ENCODE measurements at places on chromosomes 7 and 10. TPM values are rescaled to one million over a fixed set of nuclear protein-coding genes. Genes with fewer than 3 reads are reported as not detected.

PDE1C gene
- 4.8 TPM for polyA plus RNA-seq

MYOZ1 gene
- 5.0 TPM for polyA plus RNA-seq

C10orf67 gene
- polyA plus RNA-seq: 2.4 TPM

UPK3BL2 gene
- polyA plus RNA-seq: 4.4 TPM

CALN1 gene
- polyA plus RNA-seq: 0.53 TPM

KNDC1 gene
- polyA plus RNA-seq: 5.5 TPM

CALML5 gene
- not detected for polyA plus RNA-seq

FEZF1 gene
- polyA plus RNA-seq: not detected

- no peak for DNase-seq
Observed at GRCh38 chr10:53598914-53599313, 826.3 kb upstream of the MBL2 start.

DNA sequence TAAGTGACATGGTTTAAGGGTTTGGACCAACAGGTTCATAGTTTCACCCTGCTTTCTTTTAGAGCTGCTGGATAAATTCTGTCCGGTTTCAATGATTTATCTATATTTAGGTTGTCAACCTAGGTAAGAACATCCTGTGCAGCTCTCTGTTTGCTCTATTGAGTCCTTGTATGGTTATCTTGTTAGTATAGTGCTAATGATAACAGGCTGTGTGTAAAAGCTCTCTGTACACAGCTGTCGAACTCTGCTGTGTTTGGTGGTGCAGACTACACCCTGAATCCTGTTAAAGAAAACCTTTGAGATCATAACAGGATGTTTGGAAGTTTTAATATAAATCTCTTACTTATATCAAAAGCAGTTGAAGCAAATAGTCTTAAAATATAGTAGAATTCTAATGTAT is 219.2 kb downstream of the SDK1 start:
- DNase-seq: no peak

DNA sequence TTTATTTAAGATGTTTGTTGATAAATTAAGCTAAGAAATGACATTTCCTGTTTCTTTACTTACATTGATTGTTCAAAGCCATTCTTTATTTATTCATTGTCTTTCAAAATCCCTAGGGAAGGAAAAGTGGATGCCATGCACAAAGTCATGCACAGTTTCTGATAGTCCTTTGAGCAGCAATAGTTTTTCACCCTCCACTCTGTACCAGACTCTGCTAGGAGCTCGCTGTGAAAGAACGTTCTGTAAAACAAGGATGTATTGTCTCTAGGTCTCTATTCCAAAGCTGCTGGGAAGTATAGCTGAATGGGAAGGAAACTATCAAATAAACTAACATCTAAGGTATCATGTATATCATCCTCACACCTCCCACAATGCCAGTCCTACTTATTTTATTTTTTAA is 7.8 kb upstream of the NOC3L start:
- DNase-seq: no peak

DNA sequence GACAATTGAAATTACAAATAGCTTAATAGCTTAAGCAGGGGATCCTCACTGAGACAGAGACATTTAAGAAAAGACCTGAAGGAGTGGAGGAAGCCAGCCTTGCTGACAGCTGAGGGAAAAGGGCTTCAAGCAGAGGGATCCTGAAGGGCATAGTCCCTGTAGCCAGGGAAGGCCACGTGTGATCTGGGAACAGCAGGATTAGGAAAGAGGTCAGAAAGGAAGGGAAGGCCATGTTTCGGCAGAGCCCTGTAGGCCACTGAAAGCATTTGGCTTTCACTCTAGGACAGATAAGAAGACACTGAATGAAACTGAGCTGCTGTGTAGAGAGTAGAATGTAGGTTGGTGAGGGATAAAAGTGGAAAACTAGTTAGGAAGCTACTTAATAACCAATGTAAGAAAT is 3.4 kb upstream of the AKR1C8 start:
- DNase-seq: no peak

DNA sequence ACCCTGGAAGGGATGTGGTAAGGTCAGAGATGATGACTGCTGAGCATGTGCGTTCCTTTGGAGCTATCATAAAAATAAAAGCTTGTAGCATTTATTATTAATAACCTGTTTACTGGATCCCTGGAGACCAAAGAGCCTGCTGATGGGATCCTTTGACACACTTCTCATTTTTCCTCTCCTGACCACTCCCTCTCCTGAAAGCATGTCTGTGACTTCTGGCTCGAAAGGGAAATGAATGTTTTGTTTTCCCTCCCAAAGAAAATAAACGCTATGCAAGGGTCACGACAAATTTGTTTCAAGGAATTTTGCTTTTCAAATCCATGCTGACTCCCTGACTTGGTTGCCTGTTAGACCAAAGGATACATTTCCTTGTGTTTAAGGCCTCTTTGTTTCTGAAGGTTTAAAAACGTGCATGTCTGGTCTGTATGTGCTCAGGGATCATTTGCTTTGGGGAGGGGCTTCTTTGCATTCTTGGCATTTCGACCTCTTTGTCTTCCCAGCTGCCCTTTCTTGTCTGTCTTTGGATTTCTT is 185.1 kb upstream of the AGK start:
- no peak for DNase-seq

- no peak for DNase-seq
Observed at GRCh38 chr10:17178006-17178405, 23.5 kb downstream of the TRDMT1 start.

- DNase-seq: no peak
Observed at GRCh38 chr7:47188136-47188535, 393.8 kb downstream of the TNS3 start.

DNA sequence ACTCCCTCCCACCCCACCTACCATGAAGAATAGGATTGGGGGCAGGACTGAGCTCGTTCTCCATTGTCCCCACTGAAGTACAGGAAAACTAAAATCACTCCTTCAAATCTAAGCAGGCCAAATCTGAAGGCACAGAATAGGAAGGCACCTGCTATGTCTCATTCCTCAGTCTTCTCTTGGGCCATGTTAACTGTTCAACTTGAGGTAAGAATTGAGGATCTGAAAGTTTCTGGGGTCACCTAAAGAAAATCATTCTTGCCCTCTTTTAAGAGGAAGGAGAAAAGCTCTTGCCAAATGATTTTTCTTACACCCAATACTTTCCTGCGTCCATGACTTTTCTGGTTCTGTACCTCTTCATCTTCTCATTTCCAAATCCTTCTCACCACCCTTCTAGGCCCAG is 4.9 kb downstream of the CPN1 start:
- no peak for DNase-seq

DNA sequence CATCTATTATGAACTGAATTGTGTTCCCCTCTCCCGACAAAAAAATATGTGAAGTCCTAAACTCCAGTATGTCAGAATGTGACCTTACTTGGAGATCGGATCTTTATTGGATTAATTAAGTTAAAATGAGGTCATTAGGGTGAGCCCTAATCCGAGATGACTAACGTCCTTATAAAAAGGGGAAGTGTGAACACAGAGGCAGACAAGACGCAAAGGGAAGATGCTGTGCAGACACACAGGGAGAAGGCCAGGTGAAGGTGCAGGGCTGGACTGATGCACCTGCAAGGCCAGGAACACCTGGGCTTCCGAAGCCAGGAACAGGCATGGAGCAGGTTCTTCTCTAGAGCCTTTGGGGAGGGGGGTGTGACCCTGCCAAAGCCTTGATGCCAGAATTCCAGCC is 187.8 kb downstream of the PARD3 start:
- DNase-seq: no peak

DNA sequence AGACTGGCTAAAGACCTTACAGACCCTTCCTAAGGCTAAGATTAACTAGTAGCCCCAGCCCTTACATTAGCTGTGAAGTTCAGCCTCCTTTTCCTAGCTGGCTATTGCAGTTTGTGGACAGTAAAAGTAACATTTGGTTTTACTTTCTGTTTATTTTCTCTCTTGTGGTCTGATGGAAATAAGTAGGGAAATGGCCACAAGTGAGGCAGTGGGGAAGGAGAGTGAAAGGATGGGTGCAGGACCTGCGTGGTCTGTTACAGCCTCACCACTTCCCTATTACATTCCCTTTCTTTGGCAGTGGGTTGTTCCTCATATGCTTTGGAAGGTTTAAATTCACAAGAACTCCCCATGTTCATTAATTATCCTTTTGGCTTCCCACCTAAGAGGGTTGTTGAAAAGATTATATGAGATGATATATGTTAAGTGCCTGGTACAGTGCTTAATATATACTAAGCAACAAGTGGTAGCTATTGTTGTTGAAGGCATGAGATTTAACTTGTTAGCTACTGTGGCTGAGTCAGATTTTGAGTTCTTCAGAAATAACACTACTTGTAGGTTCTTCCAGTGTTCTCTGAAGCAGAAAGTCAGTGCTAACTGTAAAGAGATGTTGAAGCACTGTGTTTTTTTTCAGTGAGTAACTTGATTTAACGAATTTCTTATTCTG is 181.7 kb downstream of the ST7 start:
- DNase-seq: no peak

DNA sequence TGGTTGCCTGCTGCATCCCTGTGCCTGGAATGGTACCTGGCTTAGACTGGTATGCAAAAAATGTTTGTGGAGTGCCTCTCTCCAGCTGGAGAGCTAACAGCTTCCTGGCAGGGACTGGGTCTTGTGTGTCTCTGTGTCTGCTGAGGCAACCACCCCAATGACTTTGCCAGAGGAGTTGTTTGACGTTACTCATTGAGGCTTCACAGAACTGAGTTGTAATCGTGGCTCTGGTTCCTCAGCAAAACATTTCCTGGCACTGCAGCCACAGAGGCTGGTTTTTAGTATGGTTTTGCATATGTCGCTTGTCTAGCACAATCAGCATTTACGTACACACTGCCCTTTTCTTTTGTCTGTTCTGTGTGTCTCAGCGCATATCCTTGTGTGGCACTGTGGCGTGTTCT is 7.5 kb downstream of the ZNF282 start:
- DNase-seq: no peak

GRCh38 chr10:60943316-60944057 is 498 bp downstream of the RHOBTB1 start:
- DNase-seq: peak; percentile 77
